ENCODE measurements at places on chromosomes 3 and 15.

DNA sequence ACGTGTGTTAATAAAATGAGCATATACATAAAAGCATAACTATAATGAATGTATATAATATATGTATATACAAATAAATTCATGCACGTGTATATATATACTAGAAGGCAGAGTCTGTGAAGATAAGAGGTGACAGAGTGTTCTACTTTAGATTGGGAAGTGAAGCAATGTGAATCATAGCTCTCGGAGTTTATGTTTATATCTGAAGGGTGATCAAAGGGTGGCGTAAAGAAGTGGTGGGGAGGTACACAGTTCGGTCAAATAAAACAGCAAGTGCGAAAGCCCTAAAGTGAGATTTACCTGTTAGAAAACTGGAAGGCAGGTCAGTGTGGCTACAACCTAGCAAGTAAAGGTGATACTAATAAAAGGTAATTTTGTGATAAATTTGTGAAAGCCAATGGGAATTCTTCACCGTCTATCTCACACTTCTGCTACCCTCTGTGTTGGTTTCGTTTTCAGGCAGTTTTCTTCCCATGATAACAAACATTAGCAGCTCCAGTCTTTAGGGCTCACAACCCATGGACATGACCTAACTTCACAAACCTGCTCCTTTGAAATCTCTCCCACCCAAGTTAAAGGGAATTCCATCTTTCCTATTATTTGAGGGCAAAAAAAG lies 46.7 kb upstream of the BCHE start:
- no peak for DNase-seq

DNA sequence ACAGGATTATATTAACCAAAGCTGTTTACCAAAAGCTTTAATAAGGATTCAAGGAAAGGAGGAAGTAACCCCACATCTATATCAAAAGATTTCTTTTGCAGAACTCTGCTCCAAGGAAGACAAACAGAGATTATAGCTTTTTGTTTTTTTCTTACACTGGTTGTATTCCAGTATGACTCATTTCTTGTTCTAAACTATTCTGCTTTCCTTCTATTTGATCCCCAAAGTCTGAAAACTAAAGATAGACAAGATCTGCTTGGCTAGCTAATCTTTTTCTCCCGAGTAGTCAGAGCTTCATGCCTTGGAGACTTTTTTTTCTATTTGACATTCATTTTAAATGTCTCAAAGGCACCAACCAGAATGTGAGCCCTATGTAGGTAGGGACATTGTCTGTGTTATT lies 36.8 kb upstream of the FRMD5 start:
- no peak for DNase-seq

GRCh38 chr3:17553080-17553479 lies 189.4 kb downstream of the TBC1D5 start:
- no peak for DNase-seq

DNA sequence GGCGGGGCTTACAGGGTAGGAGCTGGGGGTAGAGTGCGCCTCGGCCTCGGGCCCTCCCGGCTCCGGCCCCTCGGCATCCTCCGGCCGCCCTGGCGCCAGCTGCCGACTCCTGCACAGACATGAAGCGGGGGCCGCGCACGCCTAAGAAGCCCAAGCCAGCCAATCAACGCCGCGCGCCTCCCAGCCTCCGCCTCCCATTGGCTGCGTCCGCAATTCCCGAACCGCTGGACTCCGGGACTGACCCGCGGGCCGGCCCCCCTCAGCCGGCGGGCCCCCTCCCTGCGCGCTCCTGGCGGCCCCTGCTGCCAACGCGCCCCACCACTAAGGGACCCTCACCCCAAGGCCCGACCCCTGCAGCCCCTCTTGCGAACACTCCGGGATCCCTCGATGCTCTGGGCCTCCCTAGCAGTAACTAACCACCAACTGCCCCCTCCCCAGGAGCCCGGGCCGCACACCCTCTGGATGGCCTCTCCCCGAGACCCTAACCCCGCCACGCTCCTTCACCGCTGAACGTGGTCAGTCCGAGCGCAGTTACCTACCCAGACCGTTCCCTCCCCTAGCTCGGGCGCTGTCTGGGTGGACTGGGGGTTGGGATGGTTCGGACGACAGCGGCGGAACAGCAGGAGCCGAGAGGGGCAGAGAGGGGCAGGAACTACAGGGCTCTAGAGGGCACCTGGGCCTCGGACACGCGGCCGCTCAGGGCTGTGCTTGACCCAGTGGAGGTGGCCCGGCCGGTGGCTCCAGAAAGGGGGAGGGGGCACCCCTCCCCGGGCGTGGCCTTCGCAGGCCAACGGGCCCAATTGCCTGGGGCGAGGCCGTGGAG lies 5.0 kb downstream of the GATA2 start:
- DNase-seq: peak; percentile 40

Measured in globus pallidus (tissue), 1 donor.